ENCODE measurements at places on chromosomes 5 and 9.

GRCh38 chr5:7871653-7872052 is 2.7 kb downstream of the MTRR start:
- no peak for DNase-seq

GRCh38 chr5:39825301-39825700 is 400.5 kb upstream of the DAB2 start:
- DNase-seq: no peak

- peak; percentile 21 for DNase-seq
Observed at GRCh38 chr5:79399046-79399445, 114.9 kb downstream of the HOMER1 start.

- peak; percentile 85 for DNase-seq
Observed at GRCh38 chr5:120160124-120160895, 303.8 kb upstream of the PRR16 start.

DNA sequence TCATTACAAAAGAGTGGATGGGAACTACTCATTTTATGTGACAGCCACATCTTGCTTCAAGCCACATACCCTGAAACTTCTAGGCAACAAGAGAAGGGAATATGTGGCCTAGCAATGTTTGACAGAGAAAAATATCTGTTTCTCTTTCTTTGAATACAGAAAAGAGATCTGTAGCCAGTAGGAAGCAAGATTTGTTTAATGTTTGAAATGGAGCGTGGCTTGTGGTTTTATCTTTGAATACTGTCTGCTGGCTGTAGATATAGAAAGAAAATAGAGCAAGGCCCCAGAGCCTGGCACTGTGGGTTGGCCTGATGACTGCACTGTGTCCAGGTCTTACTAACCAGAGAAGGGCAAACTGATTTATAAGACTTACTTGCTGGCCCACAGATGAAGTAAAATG is 133.8 kb downstream of the ARHGEF28 start:
- no peak for DNase-seq

- DNase-seq: no peak
Observed at GRCh38 chr9:113858282-113858681, 17.8 kb upstream of the ZNF618 start.

GRCh38 chr5:17378346-17378997 is 119.6 kb upstream of the TAF11L2 start:
- no peak for DNase-seq

Measured in mammary epithelial cell (primary cell).